ENCODE measurements at places on chromosomes 3 and 15.

DNA sequence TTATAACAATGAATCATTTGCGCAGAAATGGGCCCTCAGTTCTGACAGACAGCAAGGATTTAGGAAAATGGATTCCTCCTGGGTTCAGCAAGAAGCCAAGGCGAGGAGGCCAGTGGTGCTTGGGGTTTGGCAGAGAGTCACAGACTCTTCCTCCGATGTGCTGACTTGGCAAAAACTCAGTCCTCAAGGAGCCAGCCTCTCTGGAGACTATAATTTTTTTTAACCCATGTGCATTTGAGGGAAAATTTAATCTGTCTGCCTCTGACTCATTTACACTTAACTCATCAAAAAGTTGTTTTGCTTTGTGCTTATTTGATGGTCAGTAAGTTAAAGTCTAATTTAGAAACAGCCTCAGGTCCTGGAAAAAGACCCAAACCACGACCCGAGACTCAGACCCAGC is 34.2 kb upstream of the SLC24A5 start:
- no peak for ATAC-seq

DNA sequence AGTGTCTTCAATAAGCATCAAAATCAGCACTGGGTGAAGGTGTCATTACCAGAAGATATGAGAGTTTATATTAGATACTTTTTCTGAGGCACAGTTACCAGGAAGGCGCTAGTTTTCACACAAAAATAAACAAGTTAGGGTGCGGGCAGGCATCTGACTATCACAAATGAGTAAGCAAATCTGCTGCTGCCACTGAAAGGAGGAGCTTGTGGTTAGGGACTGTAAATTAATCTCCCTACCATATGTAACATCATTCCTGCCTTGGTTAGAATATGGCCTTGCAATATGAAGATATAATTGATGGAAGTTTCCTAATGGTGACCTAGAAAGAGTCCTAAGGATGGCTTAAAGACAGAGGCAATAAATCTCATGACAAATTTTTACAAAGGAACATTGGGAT is 19.5 kb upstream of the EID1 start:
- no peak for ATAC-seq

DNA sequence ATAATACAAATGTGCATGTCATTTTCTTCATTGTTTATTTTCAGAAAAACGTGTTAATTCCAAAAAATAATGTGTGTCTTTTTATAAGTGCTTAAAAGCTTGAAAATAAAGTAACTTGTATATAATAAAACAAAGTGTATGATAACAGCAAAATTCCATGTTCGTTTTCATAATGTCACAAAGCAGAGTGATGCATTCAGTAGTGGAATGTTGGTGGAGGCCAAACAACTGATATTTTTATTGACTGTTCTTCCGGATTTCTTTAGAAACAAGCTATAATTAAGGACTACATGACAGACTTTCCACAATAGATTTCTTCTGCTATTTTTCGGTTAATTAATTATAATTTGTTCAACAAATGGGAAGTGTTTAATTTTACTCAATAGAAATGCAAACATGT is 412.7 kb downstream of the GABRG3 start:
- ATAC-seq, result no peak

- no peak for ATAC-seq
These were observed 63.4 kb upstream of the ANKRD28 start for GRCh38 chr3:15861163-15861562.

- no peak for ATAC-seq
These were observed 7.0 kb downstream of the MAPKAPK3 start for GRCh38 chr3:50623840-50624474.

GRCh38 chr3:165194511-165195240 is 1.5 kb downstream of the SLITRK3 start:
- ATAC-seq, result no peak

GRCh38 chr3:108004647-108005046 is 86.2 kb downstream of the CD47 start:
- no peak for ATAC-seq

DNA sequence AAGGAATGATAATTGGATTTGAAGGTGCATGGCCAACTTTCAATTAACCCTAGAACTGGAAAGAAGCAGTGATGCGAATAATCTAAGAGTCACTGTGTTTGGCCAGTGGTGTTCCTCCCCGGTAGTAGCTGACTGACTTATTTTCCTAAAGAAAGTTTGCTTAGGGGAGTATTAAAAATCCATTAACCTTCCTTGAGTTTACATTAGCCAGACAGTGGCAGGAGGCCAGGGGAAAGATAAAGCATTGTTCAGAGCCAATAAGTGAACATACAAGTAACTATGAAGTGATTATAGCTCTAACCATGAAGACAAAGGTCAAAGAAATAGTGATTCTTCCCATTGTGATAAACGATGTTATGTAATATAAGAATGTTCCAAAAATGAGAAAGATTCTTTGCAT is 8.9 kb upstream of the TMEM202 start:
- no peak for ATAC-seq

GRCh38 chr3:197736491-197737318 is at the start of gene RUBCN:
Gene RUBCN (minus strand): TSS chr3:197736904. CDS start chr3:197736719, 185 bp downstream.
- peak; percentile 99 for ATAC-seq

DNA sequence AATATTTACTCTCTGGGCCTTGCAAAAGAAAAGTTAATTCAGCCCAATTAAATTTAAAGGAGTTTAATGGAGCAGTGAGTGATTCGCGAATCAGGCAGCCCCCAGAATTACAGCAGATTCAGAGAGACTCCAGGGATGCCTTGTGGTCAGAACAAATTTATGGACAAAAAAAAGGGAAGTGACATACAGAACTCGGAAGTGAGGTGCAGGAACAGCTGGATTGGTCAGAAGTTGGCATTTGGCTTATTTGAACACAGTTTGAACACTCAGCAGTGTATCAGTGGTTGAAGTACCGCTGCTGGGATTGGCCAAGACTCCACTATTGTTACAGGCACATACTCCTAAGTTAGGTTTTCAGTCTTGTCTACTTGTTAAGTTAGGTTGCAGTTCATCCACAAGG is 145.0 kb upstream of the GAP43 start:
- no peak for ATAC-seq

GRCh38 chr3:140296796-140297352 is 361.9 kb downstream of the CLSTN2 start:
- no peak for ATAC-seq

GRCh38 chr15:93617443-93617842 is 528.4 kb upstream of the RGMA start:
- no peak for ATAC-seq

Data from SK-N-SH treated with all-trans-retinoic acid at 6 μM for 48 hours (cell line).